ENCODE measurements at places on chromosomes 5 and 9. TPM values are rescaled to one million over a fixed set of nuclear protein-coding genes. Genes with fewer than 3 reads are reported as not detected.

CDH6 gene
- total RNA-seq: 178 TPM

DTWD2 gene
- 1.6 TPM for total RNA-seq

PCDHB13 gene
- 12.7 TPM for total RNA-seq

GRCh38 chr5:150502106-150502505 lies 5.8 kb upstream of the NDST1 start:
- no peaks in the 10 kb centered on the region for H3K36me3 ChIP-seq
- H3K4me3 ChIP-seq: no peak overlapping the region
- no peak for DNase-seq
- H3K27me3 ChIP-seq: peaks cover 18% of the 10 kb centered on the region
- H3K4me1 ChIP-seq: peaks cover 53% of the 10 kb centered on the region

DNA sequence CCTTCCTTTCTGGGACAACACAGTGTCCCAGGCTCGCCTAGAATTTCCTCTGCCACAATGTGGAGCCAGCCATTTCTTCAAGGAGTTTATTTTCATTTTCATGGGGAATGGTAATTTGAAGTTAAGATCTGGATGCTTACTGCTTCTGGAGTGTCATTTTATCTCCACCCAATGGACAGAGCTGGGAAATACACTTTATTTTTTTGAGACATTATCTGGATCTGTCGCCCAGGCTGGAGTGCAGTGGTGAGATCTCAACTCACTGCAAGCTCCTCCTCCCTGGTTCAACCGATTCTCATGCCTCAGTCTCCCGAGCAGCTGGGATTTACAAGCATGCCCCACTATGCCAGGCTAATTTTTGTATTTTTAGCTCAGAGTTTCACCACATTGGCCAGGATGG lies 12.7 kb upstream of the THG1L start:
- peaks cover 3% of the 10 kb centered on the region for H3K27me3 ChIP-seq
- H3K4me3 ChIP-seq: no peak overlapping the region

GRCh38 chr5:18370531-18370930 lies 736.3 kb downstream of the TAF11L14 start:
- peaks cover 5% of the 10 kb centered on the region for H3K4me1 ChIP-seq
- peaks cover 3% of the 10 kb centered on the region for H3K27me3 ChIP-seq
- no peak overlapping the region for H3K27ac ChIP-seq
- H3K36me3 ChIP-seq: no peaks in the 10 kb centered on the region

GRCh38 chr5:166581826-166582225 lies 1709.6 kb upstream of the WWC1 start:
- no peak overlapping the region for H3K27ac ChIP-seq
- no peaks in the 10 kb centered on the region for H3K36me3 ChIP-seq
- H3K4me1 ChIP-seq: no peaks in the 10 kb centered on the region
- no peak for DNase-seq

DNA sequence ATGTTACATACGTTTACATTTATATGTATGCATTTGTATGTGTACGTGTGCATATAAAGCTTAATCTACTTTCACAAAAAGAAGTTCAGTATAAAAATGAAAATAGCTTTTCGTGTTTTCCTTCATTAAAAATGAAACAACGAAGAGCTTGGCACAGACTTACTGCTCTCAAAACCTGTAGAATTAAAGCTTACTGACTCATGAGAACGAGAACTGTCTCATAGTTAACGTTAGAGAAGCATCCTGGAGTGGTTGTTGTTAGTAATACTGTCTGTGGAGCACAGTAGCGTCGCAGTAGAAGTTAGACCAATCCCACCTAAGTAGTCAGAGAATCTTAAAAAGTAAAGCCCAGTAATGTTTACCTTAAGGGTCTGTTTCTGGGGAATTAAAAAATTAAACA lies 1.3 kb downstream of the MAT2B start:
- H3K4me3 ChIP-seq: peak overlapping the region; percentile 90
- H3K27ac ChIP-seq: no peak overlapping the region
- H3K4me1 ChIP-seq: peaks cover 7% of the 10 kb centered on the region
- no peaks in the 10 kb centered on the region for H3K27me3 ChIP-seq
- no peak for DNase-seq

DNA sequence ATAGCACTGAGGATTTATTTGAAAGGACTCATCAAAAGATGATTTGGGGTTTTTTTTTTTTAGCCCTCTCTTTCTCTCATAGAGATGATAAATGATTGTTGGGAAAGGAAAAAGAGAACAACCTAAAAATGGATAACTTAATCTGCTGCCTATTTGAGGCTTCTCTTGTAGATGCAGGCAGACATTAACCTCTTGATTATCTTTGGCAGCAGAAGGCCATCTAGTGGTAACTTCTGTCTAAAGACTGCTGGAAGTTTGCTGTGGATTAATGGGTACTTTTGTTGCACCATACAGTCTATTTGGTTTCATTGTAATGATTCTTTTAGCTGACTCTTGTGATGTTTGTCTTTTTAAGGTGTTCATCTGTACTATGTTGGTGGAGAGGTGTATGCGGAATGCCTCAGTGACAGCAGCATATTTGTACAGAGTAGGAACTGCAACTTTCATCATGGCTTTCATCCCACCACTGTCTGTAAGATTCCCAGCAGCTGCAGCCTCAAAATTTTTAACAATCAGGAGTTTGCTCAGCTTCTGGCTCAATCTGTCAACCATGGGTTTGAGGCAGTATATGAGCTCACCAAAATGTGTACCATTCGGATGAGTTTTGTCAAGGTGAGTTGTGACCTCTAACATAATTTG lies 18.8 kb downstream of the SMIM32 start:
- no peak for DNase-seq
- H3K4me1 ChIP-seq: no peaks in the 10 kb centered on the region
- no peaks in the 10 kb centered on the region for H3K27me3 ChIP-seq
- peak overlapping the region; percentile 6 for H3K27ac ChIP-seq
- H3K4me3 ChIP-seq: no peak overlapping the region

DNA sequence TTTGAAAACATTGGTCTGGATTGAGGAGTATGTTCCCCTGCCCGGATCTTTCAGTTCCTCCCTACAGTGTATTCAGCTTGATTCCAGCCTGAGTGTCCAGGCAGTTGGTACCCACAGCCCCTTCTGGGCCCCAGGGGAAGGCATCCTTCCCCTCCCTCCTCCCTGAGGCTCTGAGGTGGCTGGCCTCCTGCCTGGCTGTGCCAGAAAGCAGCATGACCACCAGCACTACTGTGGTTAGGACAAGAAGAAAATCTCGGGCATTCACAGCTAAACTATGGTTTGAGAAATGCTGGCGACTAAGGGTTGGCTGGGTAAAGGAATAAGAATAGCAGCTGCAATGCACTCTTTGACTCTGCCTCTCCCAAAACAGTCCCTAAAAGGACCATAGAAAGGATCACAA lies 84.6 kb upstream of the LIFR start:
- no peak overlapping the region for H3K4me3 ChIP-seq
- no peaks in the 10 kb centered on the region for H3K27me3 ChIP-seq
- peaks cover 10% of the 10 kb centered on the region for H3K4me1 ChIP-seq
- peak; percentile 25 for DNase-seq

Data from glutamatergic neuron (in vitro differentiated cells).